ENCODE measurements at places on chromosomes 5 and 9.

DNA sequence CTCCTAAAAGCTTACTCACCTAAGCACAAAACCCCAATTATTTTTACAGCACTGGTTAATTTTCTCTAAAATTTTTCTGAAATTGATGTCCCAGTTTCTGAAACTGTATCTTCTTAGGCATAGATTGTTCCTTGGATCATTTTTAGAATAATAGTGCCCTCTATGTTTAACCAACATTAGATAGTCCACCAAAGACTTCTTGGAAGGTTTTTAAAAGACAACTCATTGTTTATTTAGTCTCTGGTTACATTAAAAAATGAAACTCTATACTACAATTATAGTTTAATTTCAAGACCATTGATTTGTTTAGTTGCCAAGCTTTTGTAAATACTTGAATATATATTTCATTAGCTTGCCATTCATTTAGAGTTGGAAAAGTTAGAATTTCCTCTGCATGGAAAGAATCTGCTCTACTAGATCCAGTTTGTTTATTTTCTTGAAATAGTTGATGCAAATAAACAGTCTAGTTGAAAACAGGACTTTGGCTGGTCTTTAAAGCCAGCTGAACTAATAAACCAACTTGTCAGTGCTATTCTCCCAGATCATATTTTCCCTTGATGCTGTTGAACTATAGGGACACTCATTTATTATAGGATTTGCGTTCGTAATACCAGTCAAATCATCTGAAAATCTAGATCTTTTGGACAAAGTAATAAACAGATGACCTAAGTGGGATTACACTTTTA, 990.5 kb downstream of the TLE1 start:
- no peak for DNase-seq

DNA sequence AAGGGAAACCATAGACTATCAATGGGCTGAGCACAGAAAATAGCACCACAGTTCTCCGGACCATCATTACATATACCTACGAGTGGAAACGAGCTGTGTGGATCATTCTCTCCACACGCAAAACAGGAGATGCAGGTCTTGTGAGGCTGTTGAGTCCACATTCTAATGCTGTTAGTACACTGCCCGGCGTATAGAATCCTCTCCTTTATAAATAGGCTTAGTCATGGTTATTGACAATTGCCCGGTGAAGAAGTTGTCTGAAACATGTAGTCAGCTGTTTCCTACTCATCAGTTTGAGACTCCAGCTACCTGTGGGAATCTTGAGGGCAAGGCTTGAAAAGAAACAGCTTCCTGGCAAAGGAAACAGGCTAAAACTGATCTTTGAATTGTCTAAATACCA, 602.0 kb upstream of the EDIL3 start:
- no peak for DNase-seq

DNA sequence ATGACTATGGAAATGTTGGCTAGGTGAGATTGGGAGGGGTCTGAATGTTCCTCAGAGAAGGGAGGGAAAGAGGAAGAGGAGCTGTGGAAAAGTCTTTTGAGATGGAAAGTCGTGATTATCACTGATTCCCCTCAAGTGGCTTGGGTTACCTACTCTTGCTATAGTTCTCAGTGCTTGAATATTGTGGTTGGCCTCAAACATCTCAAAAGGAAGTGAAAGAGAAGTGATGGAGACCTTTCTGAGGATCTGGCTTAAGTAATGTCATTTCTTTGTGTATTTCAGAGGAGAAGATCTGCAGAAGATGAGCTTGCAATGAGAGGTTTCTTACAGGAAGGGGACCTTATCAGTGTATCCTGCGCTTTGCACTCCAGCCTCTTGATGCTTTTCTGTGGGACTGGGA, 5.5 kb downstream of the EXOSC2 start:
- DNase-seq: no peak

- no peak for DNase-seq
These were observed 202.4 kb upstream of the TBC1D2 start for GRCh38 chr9:98457726-98458370.

- DNase-seq: no peak
These were observed 54.7 kb downstream of the IRF1 start for GRCh38 chr5:132435886-132436285.

- DNase-seq: no peak
These were observed 41.0 kb downstream of the CEP120 start for GRCh38 chr5:123382252-123382651.

DNA sequence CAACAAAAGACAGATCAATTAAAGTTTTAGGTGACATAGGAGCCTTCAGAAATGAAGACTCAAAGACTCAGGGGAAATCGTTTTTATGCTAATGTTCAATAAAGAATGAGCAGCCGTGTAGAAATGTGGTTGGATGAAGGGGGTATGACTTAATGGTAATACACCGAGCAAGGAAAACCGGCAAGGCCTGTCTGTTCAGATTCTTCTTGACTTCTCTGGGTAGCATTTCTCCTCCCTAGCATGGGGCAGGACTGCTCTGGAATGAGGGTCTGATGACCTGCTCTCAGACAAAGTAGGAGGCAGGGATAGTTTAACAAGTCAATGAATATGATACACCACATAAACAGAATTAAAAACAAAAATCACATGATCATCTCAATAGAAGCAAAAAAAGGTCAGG, 487.4 kb downstream of the ZNF608 start:
- DNase-seq: no peak

GRCh38 chr5:15614679-15615078, 114.7 kb downstream of the FBXL7 start:
- DNase-seq: no peak

DNA sequence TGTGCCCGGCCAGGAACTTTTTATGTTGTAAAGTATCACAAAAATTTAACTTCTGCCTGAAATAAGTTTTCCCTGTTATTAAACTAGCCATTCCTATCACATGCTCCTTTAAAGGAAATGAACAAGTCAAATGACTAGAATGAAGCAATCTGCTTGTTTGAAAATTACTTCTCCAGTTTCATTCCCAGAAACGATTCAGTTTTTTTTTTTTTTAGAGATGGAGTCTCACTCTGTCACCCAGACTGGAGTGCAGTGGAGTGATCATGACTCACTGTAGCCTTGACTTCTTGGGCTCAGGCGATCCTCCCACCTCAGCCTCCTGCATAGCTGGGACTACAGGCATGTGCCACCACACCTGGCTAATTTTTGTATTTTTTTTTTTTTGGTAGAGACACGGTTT, 13.3 kb upstream of the GNG10 start:
- DNase-seq: no peak

GRCh38 chr5:68802430-68802829, 291.4 kb upstream of the SLC30A5 start:
- DNase-seq: no peak

- DNase-seq: no peak
These were observed 55.5 kb upstream of the SPATA31C2 start for GRCh38 chr9:88193766-88194165.

- no peak for DNase-seq
These were observed 334.0 kb downstream of the ARRDC3 start for GRCh38 chr5:91049112-91049511.

- DNase-seq: no peak
These were observed 148.7 kb downstream of the LURAP1L start for GRCh38 chr9:12923468-12924009.

- no peak for DNase-seq
These were observed 18.7 kb downstream of the XRCC4 start for GRCh38 chr5:83095957-83096539.

DNA sequence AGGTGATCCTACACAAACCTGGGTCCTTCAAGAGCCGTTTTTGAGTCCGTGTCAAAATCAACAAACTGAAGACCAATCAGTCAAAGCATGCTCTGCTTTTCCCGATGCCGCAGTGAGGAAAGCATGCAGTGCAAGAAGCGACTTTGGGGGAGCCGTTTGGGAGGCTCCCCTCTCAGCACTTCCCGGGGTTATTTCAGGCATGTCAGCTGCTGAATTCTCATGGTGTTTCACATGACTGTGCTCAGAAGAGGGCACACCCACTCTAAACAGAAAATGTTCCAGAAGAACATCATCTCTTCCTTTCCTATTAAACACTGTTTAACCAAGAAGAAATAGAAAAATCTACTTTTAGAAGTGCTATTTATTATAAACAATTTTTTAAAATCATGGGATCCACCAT, 125.5 kb downstream of the EPB41L4A start:
- DNase-seq: no peak

All from DMS153 (cell line).